SJCRH30 (cell line): ENCODE measurements at places on chromosomes 11 and 22.

DNA sequence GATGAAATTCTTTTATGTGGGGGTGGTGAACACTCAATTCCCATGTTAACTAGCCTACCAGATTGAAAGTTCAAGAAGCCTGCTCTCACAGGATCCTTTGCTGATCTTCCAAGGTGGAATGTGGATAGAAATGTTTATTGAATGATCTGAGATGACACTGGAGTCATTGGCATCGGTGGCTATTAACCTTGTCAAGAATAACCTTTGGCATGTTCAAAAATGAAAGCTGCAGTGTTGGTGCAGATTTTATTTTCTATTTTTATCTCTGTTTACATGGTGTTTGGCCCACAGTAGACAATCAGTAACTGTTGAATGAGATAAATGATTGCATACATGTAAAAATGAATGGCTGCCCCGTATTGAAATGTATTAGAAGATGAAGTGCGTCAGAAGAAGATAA is 19.0 kb downstream of the MCAM start:
- DNase-seq, result no peak

DNA sequence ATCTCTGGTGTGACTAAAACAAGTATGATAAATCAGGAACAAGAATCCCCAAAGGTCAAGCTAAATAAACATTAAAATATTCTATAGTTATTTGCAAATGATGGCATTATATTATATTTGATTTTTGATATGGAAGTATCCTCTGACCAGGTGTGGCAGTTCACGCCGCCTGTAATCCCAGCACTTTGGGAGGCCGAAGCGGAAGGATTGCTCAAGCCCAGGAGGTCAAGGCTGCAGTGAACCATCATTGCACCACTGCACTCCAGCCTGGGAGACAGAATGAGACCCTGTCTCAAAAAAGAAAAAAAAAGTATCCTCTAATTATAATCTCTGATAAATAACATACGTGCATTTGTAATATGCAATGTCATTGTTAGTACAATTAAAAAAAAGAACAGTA is 6.6 kb upstream of the POU2AF3 start:
- no peak for DNase-seq

DNA sequence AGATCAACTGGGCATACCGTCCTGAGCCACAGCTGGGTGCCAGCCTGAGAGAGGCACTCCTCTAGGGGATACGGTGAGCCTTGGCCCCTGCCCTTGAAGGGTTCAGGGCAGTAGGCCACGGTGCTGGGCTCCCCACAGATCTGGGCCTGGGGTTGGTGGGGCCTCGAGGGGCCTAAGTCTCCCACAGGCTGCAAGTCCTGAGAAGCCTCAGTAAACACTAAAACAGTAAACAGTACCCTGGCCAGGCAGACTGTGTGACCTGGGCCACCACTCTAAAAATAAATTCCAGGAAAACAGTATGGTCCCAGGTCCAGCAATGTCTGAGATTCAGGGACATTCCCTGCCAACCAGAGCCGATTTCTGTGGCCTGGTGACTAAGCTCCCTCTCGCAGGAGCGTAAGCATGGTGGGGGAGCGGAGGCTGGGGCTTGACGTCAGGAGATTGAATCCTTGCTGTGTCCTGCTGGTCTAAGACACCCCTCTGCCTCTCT is 2.3 kb upstream of the RHOD start:
- DNase-seq, result no peak

DNA sequence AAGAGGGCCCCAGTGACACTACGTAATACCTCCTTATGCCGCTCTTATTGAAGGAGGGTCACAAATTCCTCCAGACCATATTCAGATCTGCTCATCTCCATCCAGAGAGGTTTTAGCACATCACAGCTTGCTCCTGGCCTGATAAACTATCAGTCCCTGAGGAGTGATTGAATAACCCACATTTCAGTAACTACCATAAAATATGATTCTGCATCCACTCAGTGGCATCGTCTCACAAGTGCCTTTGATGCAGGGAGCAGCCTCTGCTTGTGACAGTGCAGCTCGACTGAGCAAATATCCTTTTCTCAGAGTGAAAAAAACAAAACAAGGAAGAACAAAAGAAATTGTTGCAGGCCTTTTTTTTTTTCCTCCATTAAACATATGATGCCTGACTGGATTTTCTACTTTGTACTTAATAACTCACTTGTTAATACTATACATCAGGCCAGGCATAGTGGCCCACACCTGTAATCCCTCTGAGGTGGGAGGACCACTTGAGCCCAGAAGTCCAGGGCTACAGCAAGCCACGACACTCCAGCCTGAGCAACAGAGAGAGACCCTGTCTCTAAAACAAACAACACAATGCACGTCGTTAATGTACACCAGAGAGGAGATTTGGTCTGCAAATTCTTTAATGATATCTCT is 64.5 kb downstream of the DDX10 start:
- no peak for DNase-seq

- DNase-seq, result no peak
Observed at GRCh38 chr11:10990160-10990559, 132.3 kb upstream of the ZBED5 start.

DNA sequence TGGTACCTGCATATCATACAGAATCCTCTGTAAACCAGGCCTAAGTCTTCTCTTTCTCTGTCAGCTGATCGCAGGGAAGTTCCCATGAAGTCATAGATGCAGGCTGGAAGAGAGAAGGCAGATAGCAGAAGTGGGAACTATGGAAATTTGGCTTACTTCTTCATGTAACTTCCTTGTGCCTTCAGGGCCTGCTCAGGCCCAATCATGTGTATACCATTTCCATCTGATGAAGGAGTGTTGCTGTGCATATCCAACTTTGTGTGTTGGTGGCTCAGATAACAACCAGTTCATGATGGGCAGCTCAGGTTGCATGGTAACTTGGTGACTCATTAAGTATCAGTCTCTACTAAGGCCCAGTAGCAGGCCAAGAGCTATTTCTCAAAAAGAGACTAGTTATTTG is 53.1 kb upstream of the CEP295 start:
- DNase-seq, result no peak

GRCh38 chr11:32231909-32232493 is 141.1 kb downstream of the RCN1 start:
- peak; percentile 34 for DNase-seq

DNA sequence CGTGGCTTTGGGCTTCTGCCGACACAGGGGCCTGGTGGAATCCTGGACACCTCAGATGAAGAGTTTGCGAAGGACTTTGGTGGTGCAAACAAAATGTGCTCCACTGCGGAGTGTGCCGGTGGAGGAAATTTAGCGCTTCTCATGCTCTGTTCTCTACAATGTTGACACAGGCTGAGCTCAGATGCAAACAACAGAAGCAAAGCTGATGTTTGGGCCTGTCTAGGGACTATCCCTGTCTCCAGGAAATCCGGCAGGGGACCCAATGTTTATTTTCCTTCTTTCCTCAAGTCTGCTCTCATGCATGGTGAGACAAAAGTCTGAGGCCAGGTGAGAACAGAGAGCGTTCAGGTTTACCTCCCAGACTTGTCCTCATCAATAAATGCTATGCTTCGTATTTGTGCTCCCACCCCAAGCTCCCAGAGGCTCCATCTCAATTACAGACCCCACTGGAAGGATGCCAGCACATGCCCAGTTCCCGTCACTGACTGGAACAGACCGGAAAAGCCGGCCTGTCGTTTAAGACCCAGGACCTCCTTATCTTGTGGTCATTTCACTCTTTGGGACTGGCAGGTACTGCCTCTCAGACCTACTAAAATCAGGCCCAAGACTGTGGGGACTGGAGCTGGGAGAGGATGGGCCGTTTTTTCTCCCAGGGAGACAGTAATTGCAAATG is 105.7 kb upstream of the B3GAT1 start:
- no peak for DNase-seq

DNA sequence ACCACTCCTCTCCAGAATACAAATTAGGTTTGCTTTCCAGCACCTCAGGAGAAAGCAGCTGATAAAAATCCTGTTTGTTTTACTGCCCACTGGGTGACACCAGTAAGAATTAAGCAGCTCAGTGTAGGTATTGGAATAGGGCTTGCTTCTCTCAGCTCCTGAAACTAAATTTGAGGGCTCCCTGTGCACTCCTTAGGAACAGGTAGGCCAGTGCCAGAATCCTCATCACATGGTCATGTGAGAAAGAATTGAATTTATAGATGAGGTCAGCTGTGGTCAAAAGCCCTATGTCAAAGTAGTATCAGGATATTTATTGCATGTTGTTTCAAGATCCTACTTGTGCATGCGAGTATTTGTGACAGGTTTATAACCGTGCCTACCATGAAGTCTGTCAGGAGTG is 1.0 kb downstream of the PRSS23 start:
- DNase-seq, result no peak

DNA sequence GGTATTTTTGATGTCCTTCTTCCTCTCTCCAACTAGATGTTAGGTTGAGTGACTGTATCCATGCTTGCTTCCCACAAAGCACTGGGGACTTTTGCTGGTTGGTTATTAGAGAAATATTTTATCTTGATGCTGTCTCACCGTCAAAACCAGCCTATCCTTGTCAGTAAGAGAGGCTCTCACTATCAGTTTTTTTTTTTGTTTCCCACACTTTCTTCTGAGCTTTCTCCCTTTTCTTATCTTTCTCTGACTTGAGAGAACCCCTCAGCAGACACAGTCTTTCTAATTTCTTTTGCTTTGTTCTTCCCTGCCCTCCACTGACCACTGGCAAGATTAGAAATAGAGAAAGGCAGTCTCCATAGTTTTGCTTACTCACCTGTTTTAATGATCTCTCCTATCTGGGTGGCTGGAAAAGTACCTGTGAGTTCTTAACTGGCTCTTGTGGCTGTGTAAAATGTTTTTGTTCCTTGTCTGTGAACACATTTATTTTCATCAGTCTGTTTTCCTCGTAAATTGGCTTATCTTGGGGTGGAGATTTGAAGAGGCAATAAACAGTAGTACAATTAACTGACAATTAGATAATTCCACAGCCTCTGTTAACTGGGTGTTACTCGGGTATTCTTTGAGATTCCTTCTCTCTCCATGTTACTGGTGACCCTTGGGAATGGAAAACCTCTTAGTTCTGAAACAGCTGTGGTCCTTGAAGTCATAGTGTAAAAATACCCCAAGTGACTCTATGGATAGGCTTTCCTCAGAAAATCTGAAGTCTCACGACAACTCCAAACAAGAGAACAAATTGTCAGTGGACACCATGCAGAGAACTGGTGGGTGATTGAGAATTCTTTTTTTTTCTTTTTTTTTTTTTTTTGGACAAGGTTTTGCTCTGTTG is at the start of gene NXPE1:
TSS of gene NXPE1 (minus strand) at position 457 of the 886 bp plus-strand sequence. CDS start 8,680 bp downstream, outside the sequence.
- DNase-seq, result no peak

DNA sequence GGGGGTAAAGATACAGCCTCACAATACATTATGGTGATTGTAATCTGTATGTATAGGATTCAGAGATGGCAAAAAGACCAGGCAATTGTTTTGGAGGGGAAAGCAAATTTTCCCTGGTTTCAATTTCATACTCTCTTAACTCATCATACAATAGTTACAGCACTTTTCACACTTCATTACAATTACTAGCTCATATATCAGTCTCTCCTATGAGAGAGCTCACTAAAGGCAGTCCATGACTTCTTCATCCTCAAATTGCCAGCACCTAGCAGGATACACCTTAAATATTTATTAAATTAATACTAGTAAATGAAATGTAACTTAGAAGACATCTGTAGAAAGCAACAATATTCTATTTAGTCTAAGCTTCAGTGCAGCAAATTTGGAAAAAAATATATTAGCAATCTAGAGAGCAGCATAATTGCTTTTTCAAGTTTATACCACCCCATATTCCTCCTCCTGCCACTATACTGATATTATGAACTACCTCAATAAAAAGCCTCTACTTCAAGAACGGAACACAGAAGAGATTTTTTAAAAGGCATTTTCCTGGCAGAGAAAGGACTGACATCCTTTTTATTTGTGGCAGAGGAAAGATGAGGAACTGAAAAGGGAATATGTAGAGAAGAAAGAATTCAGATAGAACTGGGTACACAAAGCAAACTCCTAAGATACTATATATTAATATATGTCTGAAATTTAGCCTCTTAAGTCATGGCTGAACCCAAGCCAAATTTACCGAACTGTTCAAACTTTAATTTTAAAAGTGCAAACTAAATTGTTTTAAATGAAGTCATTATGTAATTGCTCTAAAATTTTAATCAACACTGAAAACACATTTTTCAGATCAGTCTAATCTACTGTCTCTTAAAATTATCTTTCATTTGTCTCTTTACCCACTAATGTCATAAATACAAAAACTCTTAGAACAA is 27.7 kb downstream of the PICALM start:
- no peak for DNase-seq

GRCh38 chr11:115357066-115357465 is 147.1 kb downstream of the CADM1 start:
- DNase-seq, result no peak

- DNase-seq, result peak; percentile 77
Observed at GRCh38 chr11:47104261-47104950, 72.3 kb downstream of the ARFGAP2 start.

DNA sequence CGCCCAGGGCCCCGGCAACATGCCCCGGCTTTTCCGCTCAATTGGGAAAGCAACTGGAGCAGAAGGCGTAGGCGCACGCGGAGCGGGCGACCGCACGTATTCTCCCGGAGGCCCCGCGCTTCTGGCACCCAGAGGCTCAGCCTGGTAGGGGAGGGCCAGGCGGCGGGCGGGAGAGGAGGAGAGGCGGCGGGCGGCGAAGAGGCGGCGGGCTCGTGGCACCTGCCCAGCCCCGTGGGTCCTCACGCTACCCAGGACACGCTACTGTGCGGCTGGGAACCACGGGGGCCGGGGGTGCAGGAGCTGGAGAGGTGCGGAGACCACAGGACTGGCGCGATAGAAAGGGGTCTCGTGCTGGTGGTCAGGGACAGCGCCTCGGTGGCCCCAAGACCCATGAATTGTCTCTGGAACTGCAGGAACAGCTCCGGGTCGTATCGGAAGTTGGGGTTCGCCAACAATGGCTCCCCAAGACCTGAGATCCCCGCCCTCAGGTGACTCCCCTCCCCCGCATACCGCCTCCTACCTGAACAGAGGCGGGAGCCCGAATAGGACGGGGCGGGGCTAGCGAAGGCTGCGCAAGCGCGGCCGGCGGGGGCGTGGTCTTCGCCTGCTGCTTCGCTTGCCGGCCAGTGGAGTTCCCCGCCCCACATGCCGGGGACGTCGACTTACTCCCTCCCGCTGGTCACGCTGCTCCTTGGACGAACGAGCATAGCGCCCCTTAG is at the start of gene SLC37A4:
TSS of gene SLC37A4 (minus strand) at position 549 of the 719 bp plus-strand sequence.
- DNase-seq, result peak; percentile 86

DNA sequence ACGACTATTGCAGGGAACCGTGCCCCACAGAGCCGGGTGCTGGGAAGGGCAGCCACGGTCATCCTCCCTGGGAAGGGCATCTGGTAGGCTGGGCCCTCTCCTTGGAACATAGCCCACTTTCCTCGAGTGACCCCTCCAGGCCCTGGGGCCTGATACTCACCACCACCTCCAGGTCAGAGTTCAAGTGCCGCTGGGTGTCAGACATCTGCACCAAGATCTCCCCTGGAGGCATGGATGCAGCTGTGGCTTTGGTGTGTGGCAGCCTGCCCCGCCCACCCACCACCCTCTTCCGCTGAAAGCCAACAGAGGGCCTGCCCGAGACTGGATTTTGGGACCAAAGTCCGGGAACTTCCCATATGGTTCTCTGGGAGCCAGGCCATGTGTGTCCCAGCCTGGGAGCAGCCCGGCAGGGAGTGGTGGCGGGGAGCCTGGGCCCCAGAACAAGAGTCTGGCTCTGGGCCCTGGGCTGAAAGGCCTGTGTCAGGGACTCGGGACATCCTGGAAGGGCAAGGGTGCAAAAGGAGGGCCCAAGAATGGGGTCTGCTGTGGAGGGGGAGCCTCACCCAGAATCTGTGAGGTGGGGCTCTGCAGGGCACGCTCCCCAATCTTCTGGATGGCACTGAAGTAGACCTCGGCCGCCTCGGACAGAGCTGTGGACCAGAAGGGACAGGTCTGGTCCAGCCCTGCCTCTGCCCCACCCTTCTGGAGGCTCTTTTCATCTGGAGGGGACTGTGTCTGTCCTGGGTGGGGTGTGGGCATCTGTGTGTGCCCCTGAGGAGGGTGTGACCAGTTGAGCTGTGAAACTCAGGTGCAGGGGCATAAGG is 2.6 kb downstream of the BAIAP2L2 start:
- peak; percentile 55 for DNase-seq
